Activated CD4-positive, CD25-positive, alpha-beta regulatory T cell (primary cell): ENCODE measurements at places on chromosomes 16 and 17.

DNA sequence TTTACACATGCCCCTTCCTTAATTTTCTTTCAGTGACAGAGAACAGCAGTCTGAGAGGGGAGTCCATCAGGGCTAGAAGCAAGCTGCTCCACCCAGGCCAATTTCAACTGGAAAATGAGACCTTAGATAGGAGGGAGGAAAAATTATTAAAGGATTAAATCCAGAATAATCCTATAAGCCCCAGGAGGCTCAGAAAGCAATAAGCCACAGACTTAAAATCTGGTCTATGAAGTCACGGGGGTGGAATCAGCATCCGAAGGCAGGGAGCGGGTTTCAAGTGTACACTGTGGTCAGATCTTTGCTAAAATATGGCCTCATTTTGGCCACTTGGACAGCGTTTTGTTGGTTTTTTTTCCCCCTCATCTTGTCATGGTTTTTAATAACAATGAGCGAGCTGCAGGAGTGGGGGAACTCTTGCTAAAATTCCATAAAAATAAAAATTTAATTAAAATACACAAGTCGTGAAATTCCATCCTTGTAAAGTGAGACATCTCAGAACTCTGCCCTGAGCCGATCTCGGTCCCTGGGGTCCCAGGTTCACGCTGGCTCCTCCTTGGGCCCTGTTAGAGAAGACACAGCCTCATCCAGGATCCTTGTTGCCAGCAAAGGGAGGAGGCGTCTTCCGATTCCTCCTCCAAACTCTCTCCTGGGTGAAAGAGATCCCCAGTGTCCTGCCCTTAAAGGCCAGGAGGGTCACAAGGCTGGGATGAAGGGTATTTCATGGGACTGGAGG lies 51.6 kb upstream of the ETV4 start:
- DNase-seq = no peak

GRCh38 chr17:83186751-83187421 lies 107.5 kb downstream of the METRNL start:
- DNase-seq = no peak

DNA sequence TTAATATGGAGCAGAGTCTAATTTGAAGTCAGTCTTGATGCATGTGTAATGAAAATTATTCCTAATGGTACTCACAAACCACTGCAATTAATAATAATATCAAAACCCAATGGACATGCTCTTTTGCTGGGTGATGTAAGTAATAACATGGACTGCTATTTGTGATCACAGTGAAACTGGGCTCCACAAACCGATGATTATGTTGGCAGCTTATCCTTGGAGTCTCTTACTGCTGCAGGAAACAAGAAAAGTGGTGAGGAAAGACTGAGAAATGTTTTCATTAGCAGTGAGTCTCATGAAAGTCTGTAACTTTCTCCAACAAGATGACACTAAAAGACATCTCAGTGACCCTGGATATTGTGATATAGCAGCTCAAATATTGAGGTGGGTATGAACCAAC lies 45.2 kb downstream of the TMEM100 start:
- no peak for DNase-seq

GRCh38 chr17:56821847-56822534 lies 11.7 kb downstream of the C17orf67 start:
- DNase-seq = no peak

- no peak for DNase-seq
These were observed 34.6 kb upstream of the CDH15 start for GRCh38 chr16:89136931-89137330.

DNA sequence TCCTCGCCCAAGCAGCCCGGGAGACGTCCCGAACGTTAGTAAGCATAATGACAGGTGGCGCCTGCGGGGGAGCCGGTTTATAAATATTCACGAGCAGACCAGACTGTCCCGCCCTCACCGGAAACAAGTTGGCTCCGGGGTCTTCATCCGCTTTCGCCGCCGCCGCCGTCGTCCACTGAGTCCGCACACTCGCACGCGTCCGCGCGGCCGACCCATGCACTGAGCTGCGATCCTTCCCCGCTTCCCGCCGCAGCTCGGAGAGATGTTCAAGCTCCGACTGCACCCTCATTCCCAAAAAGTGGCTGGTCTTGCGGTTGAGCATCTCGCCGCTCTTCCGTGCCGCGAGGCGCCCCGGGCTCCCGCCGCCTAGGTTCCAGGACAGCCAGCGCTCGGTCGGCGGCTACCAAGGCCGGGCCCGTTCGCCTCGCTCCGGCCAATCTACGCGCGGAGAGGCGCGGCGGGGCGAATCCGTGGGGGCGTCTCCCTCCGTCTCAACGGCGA lies 385 bp downstream of the CFAP119 start:
- no peak for DNase-seq
